Central memory CD8-positive, alpha-beta T cell (primary cell): ENCODE measurements at places on chromosomes 3 and 15.

- no peak for DNase-seq
Observed at GRCh38 chr15:38554354-38554753, 10.3 kb downstream of the RASGRP1 start.

DNA sequence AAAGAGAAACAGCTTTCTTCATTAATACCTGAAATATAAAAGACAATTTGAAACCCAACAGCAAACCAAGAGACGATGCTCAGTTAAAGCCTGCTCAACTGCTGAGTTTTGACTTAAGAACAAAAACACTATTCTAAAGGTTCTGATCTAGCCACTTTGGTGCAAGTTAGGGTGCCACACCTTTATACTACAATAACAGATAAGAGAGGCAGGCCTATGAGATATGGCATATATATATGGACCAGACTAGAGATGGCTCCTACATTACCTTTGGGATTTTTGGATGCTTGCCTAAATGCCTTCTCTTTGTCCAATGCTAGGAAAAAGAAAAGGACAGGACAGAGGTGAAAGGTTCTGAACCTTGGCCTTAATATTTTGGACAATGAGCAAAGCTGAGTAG lies 68.6 kb downstream of the INO80 start:
- no peak for DNase-seq

DNA sequence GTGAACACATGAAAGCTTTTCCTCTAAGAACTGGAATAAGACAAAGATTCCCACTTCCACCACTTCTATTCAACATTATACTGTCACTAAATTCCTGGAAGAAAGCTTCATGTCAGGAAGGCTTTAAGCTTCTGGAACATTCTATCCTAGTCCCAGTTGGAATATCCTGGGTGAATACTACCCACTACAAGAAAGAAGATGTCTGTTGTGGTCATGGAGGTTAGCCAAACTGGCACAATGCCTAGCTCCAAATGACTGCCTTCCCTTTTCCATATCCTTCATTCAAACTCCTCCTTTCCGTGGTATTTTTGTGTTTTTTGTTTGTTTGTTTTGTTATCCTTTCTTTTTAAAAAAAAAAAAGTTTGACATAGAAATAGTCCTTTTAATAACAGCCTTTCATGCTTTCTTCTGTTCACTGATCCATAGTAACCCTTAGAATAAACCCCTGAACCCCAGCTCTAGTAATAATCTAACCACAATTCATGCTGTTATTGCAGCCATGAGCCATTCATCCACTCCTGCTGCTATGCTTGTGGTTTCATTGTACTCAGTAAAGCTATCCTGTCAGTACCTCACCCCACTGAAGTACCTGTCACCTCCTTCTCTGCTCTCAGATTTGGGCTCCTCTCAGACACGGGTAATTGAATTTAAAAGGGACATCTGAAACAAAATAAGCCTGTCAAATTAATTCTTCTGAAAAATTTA lies 447.5 kb downstream of the IGSF11 start:
- DNase-seq = no peak

- DNase-seq = no peak
Observed at GRCh38 chr15:31313223-31313622, 13.4 kb upstream of the KLF13 start.

GRCh38 chr3:128410669-128411573 lies 55.8 kb downstream of the DNAJB8 start:
- DNase-seq = no peak

DNA sequence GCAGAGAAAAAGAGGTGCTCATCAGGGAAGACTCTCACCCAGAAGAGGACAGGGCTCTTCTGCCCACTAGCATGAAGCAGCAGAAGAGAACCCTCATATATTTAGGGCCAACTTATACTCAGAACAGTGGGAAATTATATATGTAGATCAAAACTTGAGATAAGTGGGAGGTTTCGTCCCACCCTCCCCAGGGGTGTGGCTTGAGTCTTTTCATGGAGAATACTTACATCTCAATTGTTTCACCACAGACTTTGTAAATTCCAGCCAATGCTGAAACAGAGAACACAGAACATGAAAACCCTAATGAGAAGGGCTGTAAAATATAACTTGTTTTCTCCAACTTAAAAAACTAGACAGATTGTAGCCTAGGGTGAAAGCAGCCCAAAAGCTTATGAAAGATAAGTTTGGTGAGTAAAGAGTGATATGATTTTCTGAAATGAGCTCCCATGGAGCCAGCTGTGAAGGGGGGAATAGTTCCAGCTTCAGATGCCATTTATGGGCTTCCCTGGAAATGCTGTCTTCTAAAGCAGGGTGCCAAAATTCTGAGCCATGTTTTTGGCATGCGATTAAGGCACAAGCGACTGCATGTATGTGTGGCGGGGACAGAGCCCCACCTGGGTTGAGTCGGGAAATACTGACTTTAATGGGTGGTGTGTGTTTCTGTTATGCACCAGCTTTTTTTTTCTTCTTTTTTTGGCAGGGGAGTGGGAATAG lies 92.9 kb downstream of the WDR76 start:
- DNase-seq = no peak

GRCh38 chr3:45965653-45966052 lies 22.4 kb downstream of the CXCR6 start:
- DNase-seq = no peak

DNA sequence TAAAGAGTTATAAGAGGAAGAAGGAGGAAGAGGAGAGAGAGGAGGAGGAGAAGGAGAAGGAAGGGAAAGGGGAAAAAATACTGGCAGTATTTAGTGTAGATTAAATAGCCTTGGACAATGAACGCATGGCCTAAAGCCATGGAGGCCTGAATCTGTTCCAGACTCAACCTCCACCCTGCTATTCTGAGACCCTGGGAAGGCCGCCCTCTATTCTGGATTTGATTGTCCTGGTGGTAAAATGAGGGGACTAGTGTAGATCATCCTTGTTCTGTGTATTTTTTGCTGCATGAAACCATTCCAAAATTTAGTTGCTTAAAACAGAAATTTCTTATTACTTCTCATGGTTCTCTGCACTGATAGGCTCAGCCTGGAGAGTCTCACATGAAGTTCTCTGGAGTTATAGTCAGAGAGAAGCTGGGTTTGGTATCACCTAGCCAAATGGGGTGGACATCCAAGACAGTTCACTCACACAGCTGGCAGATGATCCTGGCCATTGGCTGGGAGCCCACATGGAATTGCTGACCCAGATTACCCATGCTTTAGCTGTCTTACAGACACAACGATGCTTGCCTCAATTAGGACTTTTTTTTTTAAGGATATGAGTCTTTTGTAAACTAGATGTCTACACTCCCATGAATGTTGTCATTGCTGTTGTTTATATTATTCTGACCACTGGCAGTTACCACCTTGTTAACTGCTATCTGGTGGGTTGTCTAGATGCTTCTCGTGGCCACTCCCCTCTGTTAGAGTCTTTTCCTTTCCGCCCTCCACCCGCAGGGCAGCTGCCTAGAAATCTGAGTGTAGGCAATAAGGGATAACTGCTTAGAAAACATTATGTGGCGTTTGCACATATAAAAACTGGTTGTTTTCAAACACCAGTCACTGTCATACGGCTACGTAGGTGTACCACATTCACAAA lies 149.9 kb downstream of the SST start:
- no peak for DNase-seq

DNA sequence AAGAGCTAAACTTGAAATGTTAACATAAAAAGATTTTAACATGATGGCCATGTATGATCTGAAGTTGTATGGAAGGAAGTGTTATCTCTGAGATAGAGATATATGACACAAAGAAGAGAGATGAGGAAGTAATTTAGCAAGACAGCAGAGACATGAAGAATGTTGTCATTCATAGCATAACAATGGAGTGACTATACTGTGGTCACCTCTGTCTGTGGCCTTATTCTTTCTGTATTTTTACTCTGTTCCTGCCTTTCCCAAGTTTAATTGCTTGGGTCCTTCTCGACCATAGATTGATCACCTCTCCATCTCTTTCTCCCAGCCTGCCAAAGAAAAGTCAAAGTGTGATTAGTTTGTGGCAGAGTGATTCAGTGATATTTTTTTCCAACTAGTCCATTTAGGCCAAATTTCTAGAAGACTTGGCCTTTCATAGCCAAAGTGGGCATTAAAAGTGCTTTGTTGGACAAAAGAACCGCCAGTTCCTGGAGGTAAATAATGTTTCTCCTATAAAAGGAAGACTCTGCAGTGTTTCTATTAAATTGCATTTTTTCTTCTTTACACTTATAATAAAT lies 711.9 kb downstream of the CADM2 start:
- no peak for DNase-seq

GRCh38 chr3:138097192-138098172 lies 17.9 kb downstream of the DZIP1L start:
- DNase-seq = no peak

DNA sequence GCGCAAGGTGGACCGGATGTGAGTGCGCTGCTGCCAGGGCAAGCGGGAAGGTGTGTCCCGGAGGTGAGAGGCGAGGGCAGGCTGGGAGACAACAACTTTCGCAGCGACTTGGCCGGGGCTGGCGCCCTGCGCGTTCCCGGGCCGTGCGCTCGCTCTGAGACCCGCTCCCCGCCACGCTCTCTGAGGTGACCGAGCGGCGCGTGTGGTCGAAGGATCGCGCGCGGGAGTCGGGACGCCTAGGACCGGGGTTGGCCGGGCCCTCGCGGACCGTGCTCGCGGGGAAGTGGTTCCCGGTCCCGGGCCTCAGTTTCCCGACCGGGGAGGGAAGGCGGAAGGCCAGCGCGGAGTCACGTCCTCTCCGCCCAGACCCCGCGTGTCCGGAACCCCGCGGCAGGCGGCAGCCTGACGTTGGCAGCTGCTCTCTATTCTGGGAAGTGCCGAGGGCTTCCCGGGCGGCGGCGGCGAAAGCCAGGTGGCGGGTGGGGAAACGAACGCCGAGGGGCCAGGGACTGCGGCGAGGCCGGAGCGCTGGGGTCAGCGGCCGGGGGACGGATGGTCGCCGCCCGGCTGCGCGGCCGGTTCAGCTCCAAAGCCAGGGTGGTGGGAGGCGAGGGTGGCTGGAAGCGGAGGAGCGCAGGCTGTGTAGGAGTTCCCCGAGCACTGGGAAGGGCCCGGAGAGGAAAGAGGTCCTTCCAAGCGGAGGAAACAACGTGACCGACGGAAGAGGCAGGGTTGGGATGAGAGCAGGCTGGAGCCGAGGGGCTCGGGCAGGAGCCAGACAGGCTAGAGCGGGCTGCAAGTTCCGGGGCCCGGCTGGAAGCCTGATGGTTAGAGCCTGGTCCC lies 1.0 kb upstream of the IGF2BP2 start:
- no peak for DNase-seq

GRCh38 chr3:39127908-39128304 lies 20.4 kb downstream of the TTC21A start:
- no peak for DNase-seq
